ENCODE measurements at places on chromosomes 6 and 20.

DNA sequence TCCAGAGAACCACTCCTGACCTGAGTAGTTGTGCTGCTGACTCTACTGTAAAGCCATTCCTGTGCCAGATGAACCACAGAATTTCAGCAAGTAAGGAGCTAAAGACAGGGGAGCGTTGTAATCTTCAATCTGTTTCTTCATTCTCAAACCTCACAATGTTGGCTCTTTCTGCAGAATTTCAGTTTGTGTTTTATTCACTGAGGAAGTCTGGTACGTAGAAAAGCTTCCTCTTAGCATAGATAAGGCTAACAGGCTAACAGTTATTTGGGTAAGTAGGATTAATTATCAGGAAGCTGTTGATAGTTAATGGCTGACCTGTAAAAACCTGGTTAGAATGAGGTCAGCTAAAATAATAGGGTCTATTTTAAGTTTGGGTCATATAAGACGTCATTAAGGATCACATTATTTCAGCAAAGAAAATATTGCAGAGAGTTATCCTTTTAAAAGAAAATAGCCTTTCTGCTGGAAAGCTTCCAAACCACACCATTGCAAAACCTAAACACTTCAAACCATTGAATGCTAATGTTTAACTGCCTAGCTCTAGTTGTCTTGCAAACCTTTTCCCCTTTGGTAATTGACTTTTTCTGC, 14.1 kb upstream of the TENT5A start:
- no peak for DNase-seq

DNA sequence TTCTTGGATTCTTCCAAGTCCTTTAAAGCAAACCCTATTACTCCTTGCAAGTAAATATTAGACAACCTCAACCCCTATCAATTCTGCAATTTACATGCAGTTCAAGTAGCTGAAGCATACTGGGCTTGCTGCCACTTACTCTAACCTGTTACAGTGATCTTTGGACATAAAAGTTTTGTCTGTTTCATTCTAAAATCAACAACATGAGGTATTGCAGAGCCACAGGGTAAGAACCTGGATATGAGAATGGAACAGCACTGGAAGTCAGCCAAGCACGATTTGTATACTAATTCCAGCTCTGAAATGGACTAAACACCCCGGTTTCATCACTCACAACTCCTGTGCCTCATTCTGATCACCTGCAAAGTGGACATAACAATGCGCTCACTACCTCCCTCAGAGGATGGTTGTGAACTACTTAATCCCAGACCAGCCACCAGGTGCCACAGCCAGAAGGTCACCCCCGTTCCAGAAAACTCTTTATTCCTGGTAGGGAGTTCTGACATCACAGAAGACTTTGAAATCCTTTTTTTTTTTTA, 270.0 kb downstream of the ADGB start:
- no peak for DNase-seq

- no peak for DNase-seq
These were observed 18.5 kb upstream of the CDH4 start for GRCh38 chr20:61233590-61233989.

- no peak for DNase-seq
These were observed at the start of gene SLC22A3 for GRCh38 chr6:160348223-160349019. SLC22A3 (plus strand) TSS chr6:160348378; CDS start chr6:160348420, 42 bp downstream.

DNA sequence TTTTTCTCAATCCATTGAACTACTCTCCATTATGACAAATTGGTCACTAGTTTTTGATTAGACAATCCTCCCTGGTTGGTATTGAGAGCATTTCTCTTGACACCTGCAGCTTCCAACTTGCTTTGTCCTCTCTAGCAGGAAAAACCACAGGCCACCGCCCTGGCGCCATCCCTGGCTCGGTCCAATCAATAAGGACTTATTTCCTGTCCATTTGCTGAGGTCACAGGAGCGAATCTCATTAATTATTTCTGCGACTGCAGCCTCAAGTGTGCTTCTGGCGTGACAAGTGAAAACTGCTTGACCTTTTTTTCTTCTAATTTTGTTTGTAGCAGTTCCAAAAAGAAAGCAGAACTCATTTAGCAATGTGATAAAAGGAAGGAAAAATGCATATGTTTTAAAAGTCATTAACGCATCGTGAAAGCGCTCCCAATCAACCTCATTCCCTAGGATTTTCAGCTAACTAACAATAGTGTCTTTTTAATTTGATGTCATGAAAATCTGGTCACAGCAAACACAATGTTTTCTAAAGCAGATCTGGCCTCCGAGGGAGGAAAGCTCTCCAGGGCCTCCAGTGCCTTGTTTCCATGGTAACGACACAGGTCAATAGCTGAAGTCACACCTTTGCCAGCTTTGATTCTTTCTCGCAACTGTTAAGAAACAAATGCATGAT, 39.0 kb upstream of the BEND3 start:
- DNase-seq = peak; percentile 56

DNA sequence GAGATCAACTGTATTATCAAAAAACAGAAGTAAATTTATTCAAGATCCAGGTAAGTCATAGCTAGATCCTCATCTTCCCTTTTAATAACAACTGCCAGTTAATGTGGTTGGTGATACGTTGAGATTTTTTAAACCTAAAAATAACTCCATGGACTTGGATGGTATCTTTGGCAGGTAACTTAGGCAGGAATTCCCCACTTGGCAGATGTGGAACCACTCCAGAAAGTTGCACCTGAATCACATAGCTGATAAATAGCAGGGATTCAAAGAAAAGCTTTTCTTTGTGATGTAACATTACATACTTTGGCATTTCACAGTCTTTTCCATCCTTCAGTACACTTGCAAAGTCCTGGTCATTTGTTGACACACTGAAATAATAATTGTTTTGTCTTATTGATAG, 62.6 kb downstream of the PRPH2 start:
- DNase-seq = no peak

- DNase-seq = no peak
These were observed 94.0 kb downstream of the TMEM170B start for GRCh38 chr6:11631539-11631938.

GRCh38 chr6:139126255-139126654, 8.6 kb upstream of the HECA start:
- DNase-seq = no peak

GRCh38 chr6:112038756-112039430, 15.0 kb upstream of the CCN6 start:
- no peak for DNase-seq

- no peak for DNase-seq
These were observed 47.4 kb downstream of the MAP7 start for GRCh38 chr6:136502786-136503185.

DNA sequence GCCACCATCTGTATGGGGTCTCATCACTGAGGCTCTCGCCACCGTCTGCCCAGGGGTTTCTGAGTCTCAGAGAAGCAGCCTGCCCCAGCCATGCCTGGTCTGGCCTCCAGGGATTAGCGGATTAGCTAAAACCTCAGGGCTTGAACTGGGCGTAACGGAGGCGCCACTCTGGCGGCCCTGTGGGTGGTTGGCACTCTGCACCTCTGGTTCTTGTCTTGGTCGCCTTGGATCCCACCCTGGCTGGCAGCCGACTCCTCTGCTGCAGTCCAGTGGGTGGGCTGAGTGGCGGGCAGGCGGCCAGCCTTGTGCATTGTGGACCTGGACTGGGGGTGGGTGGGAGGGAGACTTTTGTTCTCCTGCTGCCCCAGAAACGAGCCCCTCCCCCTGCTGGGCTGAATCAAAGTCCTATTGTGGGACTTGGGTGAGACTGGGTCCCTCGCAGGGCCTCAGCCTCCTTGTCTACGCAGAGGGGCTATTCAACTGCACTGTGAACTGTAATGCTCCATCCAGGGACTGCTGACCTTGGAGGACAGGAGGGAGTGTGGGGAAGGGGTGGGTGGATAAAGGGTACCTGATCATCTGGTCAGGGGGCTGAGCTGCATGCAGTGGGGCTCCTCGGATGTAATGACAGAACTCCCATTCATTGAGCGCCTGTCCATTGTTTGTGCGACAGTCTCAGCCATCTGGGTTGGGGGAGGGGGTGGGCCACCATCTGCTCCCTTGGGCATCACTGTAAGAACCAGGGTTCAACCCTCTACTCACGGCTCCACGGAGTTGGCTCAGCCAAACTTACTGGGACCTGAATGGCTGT, 23.9 kb downstream of the SUN5 start:
- DNase-seq = no peak

GRCh38 chr20:1809131-1809572, 86.1 kb upstream of the SIRPA start:
- no peak for DNase-seq

DNA sequence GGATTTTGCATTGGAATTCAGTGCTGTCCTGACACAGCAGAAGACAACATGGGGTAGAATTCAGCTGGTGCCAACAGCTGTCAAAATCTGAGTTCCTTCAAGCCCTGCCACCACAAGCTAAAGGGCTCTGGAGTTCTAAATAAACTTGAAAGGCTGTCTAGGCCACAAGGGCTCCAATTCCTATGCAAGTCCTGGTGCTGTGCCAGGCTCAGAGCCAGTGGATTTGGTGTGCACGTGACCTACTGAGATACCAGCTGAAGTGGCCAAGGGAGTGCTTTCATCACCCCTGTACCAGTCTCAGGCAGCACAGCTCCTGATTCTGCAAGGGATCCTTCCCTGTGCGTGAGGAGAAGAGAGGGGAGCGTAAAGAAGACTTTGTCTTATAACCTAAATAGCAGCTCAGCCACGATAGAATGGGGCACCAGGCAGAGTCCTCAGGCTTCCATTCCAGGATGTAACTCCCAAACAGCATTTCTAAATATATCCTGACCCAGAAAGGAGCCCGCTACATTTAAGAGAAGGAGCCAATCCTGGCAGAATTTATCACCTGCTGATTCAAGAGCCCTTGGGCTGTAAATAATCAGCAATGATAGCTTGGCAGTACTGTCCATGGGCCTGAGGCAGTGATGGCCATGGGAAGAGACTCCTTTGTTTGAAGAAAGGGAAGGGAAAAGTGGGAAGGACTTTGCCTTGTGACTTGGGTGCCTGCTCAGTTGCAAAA, 881.2 kb upstream of the EPHA7 start:
- no peak for DNase-seq

- DNase-seq = no peak
These were observed 226.1 kb upstream of the RREB1 start for GRCh38 chr6:6881438-6882225.

GRCh38 chr20:59512651-59513050, 91.7 kb upstream of the PHACTR3 start:
- no peak for DNase-seq

- DNase-seq = no peak
These were observed 359.2 kb upstream of the KHDRBS2 start for GRCh38 chr6:62645274-62645673.

GRCh38 chr20:8967641-8968245, 101.1 kb upstream of the PLCB4 start:
- no peak for DNase-seq

DNA sequence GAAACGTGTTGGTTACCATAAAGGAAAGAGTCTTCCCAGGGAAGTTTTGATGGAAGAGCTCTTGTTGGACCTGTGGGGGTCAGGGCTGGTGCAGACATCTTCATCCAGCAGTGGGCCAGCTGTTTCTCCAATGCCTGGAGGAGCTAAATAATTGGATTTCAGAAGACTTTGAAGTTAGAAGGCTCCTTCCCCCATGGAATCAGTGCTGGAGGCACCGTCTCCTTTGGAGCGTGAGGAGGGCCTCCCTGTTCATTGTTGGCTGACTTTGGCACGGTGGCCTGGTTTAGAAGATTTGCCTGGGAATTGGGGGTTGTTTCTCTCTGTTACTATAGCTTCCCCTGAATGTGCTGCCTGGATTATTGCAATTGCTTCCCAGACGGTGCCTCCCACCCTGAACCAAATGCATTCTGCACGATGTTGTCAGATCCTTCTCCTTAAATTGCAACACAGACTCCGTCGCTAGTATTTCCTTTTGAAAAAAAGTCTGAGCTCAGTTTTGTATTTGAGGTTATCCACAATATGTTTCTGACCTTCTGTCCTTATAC, 27.7 kb upstream of the KCNG1 start:
- DNase-seq = no peak

- DNase-seq = no peak
These were observed 55.0 kb downstream of the BTBD9 start for GRCh38 chr6:38584731-38585130.

GRCh38 chr6:161270116-161270515, 3.7 kb downstream of the AGPAT4 start:
- DNase-seq = no peak

GRCh38 chr20:48193627-48194425, 408.5 kb upstream of the SULF2 start:
- DNase-seq = no peak

DNA sequence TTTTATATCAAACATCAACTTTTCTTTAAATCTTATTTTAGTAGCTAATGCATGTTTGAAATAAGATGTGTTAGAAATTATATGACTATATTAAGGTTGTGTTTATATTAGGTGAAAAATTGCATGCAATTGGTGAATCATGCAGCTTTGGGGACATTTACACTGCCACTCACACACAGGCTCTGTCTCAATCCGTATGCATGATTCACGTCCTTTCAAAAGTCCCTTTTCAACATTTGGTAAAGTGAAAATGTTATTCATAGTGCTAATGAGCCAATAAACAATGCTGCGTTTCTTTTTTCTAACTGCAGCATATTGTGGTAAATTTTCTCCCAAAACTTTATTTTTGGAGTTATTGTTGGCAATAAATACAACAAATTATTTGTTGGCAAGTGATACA, 198.0 kb downstream of the FUT9 start:
- no peak for DNase-seq

- no peak for DNase-seq
These were observed 155.6 kb downstream of the FOXC1 start for GRCh38 chr6:1765160-1765903.

GRCh38 chr20:33933469-33933909, 60.2 kb upstream of the RALY start:
- DNase-seq = no peak

DNA sequence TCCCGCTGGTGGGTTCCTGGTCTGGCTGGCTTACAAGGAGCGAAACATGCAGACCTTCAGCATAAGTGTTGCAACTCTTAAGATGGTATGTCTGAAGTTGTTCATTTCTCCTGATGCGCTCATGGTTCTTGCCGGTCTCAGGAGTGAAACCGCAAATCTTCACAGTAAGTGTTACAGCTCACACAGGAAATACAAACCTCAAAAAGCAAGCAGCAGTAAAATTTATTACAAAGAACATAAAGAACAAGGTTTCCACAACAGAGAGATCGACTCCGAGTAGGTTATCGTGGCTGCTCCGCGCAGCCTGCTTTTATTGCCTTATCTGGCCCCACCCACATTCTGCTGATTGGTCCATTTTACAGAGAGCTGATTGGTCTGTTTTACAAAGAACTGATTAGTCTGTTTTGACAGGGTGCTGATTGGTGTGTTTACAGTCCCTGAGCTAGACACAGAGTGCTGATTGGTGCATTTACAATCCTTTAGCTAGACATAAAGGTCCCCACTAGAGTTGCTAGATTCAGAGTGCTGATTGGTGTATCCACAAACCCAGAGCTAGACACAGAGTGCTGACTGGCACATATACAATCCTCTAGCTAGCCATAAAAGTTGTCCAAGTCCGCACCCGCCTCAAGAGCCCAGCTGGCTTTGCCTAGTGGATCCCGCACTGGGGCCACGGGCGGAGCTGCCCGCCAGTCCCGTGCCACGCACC, 39.2 kb downstream of the TRIM27 start:
- DNase-seq = no peak

Data from NCI-H1417 treated with DMSO at 0.1 percent for 48 hours (cell line).